ENCODE measurements at places on chromosomes 2 and 18.

- DNase-seq = no peak
These were observed 74.8 kb downstream of the CHST9 start for GRCh38 chr18:27110319-27110718.

DNA sequence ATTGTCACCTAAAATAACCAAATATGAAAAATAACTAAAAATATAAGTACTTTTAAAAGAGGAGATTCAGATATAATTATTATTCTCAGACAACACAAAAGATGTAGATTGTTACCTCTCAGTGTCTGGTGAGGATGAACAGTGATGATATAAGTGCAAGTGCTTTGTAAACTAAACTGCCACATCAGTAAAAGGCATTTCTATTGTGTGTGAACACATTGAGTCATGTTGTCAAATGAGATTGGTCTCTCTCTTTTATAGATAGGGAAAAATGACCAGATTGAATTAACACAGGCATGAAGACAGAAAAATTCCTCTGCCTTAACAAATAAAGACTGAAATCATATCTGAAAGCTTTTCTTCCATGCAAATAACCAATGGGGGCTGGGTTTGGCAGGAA lies 182.4 kb upstream of the TMEFF2 start:
- DNase-seq = no peak

DNA sequence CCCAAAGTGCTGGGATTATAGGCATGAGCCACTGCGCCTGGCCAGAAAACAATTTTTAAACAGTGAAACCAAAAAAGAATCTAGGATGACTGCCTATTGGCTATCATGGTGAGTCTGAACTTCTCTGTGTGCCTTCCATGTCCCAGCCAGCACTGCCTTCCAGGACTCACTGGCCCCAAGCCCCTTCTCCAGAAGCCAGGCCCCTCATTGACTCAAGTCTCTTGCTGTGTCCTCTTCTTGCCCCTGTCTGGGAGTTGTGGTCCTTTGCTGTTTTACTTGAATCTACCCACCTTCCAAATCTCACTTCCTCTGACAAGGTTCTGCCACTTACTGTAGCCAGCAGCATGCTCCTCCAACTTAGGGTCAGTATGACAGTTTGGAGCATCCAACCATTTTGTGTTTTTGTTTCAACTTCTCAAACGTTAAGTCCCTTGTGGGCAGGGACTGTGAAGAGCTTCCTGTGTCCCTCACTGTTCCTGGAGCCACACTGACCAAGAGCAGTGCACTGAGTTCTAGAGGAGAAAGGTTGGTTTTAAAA lies 41.7 kb downstream of the ST3GAL5 start:
- no peak for DNase-seq

- no peak for DNase-seq
These were observed 164.3 kb downstream of the LTBP1 start for GRCh38 chr2:33111002-33111446.

GRCh38 chr2:41377837-41378236 lies 670.0 kb upstream of the PKDCC start:
- DNase-seq = no peak

- no peak for DNase-seq
These were observed 42.3 kb upstream of the MYO1B start for GRCh38 chr2:191202881-191203397.

- no peak for DNase-seq
These were observed 24.6 kb upstream of the SCG2 start for GRCh38 chr2:223626716-223627115.

DNA sequence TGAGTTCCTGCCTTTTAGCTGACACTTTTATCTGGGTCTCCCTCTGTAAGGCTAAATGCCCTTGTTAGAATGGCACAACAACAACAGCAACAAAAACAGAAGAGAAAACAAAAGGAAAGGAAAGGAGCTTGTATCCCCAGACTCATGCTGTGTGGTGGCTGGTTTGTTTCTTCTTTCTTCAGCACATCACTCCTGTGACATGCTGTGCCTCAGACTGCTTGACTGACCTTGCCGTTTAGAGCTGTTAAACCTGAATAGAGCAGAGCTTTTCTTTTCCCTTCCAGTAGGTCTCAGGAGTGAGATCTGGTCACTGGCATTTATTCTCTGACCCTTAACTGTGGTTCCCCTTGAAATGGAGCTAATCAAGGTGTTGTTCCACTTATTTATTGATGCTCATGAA lies 18.9 kb downstream of the GALNT13 start:
- no peak for DNase-seq

- DNase-seq = no peak
These were observed 54.9 kb downstream of the DSC3 start for GRCh38 chr18:30987467-30988241.

Data from activated naive CD4-positive, alpha-beta T cell (primary cell).